ENCODE measurements at places on chromosomes 5 and 9. TPM values are rescaled to one million over a fixed set of nuclear protein-coding genes. Genes with fewer than 3 reads are reported as not detected.

RABGAP1 gene
- 91.7 TPM for total RNA-seq

FOXE1 gene
- total RNA-seq: 0.21 TPM

SREK1IP1 gene
- 12.1 TPM for total RNA-seq

LHX6 gene
- total RNA-seq: 5.0 TPM

DPP7 gene
- 100 TPM for total RNA-seq

PIP5K1B gene
- total RNA-seq: 7.1 TPM

DNA sequence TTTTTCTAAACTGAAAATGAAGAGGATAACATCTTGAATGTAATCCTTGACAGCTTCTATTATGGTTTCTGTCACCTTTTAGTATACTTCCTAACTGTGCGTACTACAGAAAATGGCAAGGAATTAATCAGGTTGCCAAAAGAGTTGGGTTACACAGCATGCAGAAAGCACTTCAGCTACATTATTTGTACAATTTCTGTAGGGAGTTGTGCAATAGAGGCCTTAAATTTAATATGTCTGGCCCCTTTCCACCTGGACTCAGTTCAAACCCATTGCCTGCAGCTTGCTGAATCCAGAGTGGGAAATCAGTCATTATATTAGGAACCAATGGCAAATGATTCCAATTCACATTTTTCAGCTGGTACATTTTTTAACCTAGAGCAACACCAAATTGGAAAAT lies 549.7 kb downstream of the CSNK1G3 start:
- no peak for DNase-seq

DNA sequence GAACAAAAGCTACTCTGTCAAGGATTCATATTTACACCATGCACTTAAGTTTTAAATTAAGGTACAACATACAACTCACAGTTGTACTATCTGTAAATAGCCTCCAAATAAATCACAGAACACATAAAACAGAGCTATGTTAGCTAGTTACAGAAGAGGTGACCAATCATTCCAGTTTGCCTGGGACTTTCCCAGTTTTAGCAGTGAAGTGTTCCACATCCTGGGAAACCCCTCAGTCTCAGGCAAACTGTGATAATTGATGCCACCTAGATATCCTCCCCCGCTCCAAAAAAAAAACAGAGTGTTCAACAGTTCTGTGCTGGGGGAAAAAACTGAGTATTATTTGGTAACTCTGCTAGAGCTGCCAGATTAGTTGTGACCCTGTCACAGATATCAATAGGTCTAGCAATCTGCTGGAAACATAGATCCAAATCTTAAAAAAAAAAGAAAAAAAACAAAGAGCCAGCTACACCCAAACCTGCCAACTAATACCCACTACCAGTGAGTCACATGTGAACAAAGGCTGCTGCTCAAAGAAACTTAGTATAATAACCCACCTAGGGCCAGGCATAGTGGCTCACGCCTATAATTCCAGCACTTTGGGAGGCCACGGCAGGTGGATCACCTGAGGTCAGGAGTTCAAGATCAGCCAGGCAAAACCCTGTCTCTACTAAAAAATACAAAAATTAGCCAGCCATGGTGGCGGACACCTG lies 5.7 kb downstream of the TBCA start:
- DNase-seq: no peak

DNA sequence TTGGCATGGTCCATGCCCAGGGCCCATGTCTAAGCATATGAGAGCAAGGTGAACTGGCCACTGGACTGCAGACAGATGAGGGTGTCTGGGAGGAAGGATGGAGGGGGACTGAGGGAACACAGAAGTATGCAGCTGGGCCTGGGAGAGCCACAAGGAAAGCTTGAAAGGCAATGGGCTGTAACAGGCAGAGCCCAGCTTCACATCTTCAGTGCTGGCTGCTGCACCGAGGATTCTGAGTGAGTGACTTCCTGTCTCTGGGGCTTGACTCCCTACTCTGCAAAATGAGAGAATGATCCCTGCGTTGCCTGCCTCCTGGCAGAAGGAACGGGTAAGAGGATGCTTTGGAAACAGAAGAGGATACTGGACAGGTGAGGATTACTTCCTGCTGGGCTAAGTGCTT lies 29.0 kb downstream of the COL15A1 start:
- no peak for DNase-seq

GRCh38 chr9:101605547-101605946 lies 10.8 kb upstream of the PPP3R2 start:
- DNase-seq: no peak

- DNase-seq: no peak
Observed at GRCh38 chr5:13860146-13860545, 84.3 kb downstream of the DNAH5 start.

DNA sequence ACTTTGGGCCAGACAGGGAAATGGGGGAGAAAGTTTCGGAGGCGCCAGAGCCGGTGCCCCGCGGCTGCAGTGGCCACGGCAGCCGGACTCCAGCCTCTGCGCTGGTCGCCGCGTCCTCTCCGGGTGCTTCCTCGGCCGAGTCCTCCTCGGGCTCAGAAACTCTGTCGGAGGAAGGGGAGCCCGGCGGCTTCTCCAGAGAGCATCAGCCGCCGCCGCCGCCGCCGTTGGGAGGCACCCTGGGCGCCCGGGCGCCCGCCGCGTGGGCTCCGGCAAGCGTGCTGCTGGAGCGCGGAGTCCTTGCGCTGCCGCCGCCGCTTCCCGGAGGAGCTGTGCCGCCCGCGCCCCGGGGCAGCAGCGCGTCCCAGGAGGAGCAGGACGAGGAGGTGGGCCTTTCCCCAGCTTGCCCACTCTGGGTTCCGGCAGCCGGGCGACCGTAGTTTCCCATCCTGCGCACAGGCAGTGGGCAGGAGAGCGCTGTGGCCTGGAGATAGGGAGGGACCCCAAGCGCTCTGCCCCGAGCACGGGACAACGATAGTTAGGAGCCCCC lies 516 bp downstream of the MAST4 start:
- no peak for DNase-seq

DNA sequence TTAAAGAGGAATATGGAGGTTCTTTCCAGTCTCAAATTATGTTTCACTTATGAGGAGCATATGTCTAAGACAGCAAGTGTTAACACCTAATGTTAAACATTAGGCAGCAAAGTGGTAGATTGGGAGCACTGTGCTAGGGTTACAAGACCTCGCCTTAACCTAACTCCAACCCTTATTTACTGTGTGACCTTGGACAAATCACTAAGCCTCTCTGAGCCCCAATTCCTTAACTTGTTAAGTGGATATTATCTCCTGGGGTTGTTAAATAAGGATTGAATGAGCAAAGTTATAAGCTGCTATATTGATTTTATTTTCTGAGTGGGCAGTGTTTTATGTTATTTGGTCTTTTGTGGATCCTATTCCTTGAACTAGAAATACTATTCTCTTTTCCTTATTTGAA lies 38.3 kb downstream of the TMEFF1 start:
- DNase-seq: no peak

DNA sequence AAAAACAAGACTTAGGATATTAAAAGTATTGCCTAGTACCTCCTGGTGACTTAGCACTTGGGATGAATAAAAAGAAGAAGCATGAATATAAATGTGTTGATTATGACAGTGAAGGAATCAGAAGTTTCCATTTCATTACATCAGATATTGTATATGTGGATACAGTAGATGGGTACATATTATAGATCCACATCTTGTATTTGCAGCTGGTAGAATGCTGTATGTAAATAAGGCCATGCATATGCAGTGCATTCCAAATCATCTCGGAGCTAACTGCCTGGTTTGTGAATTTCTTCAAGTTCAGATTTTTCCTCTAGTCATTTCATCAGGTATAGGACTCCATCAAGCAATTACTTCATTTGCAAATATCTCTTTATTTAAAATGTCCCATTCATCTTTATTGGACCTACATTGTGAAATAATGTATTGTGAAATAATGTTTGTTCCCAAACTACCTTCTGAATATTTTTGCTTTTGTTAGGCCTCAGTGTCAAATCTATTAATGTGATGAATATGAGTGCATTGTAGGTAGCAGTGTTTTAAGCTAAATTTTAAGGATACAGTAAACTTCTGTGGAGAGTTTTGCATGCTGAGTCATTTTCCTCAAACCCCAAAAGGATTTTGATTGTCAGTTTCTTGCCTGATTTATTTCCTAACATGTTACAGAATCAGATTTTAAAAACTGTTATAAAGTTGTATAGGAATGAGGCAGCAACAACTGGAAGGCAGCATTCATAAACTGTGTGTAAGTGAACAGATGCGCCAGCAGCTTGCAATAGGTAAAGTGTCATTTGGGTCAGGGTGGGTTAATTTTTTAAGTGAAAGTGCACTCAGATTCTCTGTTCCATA lies 370.8 kb upstream of the RIOK2 start:
- DNase-seq: no peak

GRCh38 chr5:60651872-60652620 lies 47.9 kb downstream of the DEPDC1B start:
- no peak for DNase-seq

- no peak for DNase-seq
Observed at GRCh38 chr5:105460721-105461120, 1898.1 kb upstream of the NUDT12 start.

DNA sequence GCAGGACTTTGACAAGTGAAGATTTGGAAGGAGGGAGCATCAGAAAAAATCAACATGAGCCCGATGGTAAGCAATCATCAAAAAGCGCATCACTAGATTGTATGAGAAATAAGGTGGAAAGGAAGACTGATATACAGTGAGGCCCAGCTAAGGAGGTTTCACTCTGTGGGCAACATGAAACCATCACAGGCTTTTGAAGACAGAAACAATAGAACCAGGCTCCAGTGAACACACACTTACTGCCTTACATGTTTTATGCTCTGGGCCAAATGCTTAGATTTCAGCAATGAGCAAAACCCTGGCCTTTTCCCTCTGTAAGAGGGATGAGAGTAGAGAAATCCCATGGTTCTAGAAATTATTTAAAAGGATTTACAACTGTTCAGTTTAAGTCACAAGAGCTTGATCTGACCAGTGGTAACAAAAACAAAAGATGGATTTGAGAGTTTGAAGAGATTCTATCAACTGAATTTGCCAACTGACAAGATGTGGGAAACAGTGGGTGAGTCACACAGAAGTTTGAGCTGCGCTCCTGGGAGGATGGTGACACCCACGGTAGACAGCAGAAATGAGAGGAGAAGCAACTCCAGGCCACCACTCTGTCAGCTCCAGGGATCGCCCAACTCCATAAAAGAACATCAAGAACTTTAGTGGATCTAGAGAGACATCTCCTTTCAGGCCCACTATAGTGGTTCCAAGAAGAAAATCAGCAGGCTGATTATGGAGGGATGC lies 261.8 kb downstream of the MCTP1 start:
- no peak for DNase-seq

Data from thoracic aorta (tissue), 2 donors.